Neural crest cell (in vitro differentiated cells): ENCODE measurements at places on chromosomes 7 and 10. TPM values are rescaled to one million over a fixed set of nuclear protein-coding genes. Genes with fewer than 3 reads are reported as not detected.

GRCh38 chr7:157403646-157404401, 67.0 kb downstream of the DNAJB6 start:
- DNase-seq = no peak
- H3K27me3 ChIP-seq = no peaks in the 10 kb centered on the region
- H3K36me3 ChIP-seq = peaks cover 11% of the 10 kb centered on the region
- no peak overlapping the region for H3K27ac ChIP-seq
- H3K4me3 ChIP-seq = no peak overlapping the region

DNA sequence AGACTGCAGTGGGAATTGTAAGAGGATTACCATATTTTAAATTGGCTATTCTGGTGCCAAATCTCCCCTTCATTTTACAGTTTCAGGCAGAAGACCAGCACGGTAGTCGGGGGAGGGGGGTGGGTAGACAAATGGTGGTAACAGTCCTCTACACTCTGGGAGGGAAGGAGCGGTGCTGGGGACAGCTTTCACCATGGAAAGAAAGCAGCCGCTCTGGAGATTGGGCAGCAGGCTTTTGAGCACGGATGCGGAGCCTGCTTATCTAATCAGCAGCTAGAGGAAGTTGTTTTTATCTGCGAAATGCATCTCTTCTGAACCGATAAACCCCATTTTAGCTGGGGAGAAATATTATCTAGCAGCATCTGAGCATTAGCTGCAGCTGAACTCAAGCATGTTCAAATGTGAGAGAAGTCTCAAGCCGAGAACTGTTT, 28.7 kb downstream of the IKZF1 start:
- DNase-seq = no peak
- H3K27me3 ChIP-seq = no peaks in the 10 kb centered on the region
- peaks cover 18% of the 10 kb centered on the region for H3K4me1 ChIP-seq

GRCh38 chr7:69670701-69671100, 72.4 kb downstream of the AUTS2 start:
- peaks cover 25% of the 10 kb centered on the region for H3K4me1 ChIP-seq
- no peak for DNase-seq
- no peak overlapping the region for H3K4me3 ChIP-seq

DNA sequence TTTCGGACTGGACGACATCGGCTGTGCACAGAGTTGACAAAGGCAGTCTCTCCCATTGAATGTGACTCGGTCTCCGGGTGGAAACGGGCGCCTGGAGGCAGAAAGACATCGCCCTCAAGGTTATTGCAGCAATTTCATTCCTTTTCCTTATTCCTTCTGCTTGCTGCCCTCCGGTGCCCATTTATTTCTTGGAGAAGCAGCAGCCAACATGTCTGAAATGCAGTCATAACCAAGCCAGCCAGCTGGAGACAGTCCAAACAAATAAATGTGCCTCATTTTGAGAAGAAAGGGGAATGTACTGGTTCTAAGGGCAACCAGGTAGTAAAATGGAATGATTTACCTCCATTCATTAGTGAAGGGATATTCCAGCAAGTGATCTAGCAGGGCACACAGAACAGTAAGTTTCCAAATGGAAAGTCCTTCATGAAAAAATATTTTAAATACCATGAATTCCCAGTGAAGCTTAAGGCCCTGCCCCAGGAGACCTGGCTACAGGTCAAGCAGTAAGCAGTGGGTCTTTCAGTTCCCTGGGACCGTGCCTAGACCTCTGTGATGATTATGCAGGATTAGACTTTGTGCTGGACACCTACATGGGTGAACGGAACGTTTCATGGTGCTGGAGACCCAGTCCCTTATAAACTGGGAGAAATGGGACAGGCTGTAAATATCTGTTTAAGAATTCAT, 86.6 kb downstream of the ABLIM1 start:
- H3K4me3 ChIP-seq = no peak overlapping the region
- H3K4me1 ChIP-seq = peaks cover 5% of the 10 kb centered on the region
- H3K27ac ChIP-seq = no peak overlapping the region
- DNase-seq = no peak

- H3K36me3 ChIP-seq = no peaks in the 10 kb centered on the region
- DNase-seq = no peak
- peaks cover 16% of the 10 kb centered on the region for H3K4me1 ChIP-seq
- no peak overlapping the region for H3K27ac ChIP-seq
Observed at GRCh38 chr7:133478591-133479135, 225.8 kb downstream of the EXOC4 start.

The TSPAN15 gene
- 11.5 and 12.3 TPM in 2 replicates for total RNA-seq

DNA sequence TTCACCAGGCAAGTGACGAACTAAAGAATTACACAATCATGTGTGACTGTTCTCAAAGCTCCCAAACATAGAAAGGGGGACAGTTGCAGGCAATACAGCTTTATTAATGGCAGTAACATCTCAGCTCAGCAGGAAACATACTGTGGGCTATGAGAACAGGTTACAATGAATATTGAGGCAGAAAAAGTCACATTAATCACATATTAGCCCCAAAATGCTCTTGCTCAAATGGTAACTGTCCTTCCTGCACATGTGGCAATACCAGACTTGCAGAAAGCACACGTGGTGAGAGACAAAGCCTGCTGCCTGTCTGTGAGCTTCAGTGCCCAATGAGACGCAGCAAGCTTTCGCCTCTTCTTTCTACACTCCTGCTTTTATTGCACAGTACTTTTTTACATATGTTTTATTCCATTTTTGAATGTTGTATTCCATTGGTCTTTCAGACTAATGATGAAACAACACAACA, 104.9 kb upstream of the ACBD5 start:
- H3K36me3 ChIP-seq = no peaks in the 10 kb centered on the region
- DNase-seq = no peak
- H3K27ac ChIP-seq = no peak overlapping the region
- H3K27me3 ChIP-seq = peaks cover 15% of the 10 kb centered on the region
- no peak overlapping the region for H3K4me3 ChIP-seq
- H3K4me1 ChIP-seq = peaks cover 10% of the 10 kb centered on the region

DNA sequence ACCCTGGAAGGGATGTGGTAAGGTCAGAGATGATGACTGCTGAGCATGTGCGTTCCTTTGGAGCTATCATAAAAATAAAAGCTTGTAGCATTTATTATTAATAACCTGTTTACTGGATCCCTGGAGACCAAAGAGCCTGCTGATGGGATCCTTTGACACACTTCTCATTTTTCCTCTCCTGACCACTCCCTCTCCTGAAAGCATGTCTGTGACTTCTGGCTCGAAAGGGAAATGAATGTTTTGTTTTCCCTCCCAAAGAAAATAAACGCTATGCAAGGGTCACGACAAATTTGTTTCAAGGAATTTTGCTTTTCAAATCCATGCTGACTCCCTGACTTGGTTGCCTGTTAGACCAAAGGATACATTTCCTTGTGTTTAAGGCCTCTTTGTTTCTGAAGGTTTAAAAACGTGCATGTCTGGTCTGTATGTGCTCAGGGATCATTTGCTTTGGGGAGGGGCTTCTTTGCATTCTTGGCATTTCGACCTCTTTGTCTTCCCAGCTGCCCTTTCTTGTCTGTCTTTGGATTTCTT, 185.1 kb upstream of the AGK start:
- H3K36me3 ChIP-seq = no peaks in the 10 kb centered on the region
- no peaks in the 10 kb centered on the region for H3K27me3 ChIP-seq
- H3K4me3 ChIP-seq = peak overlapping the region; percentile 45
- H3K4me1 ChIP-seq = peaks cover 41% of the 10 kb centered on the region
- no peak for DNase-seq
- H3K27ac ChIP-seq = peak overlapping the region; percentile 31

The RAB19 gene
- not detected in 2 replicates for total RNA-seq

GRCh38 chr10:31647861-31648260, 280.8 kb downstream of the ARHGAP12 start:
- no peaks in the 10 kb centered on the region for H3K36me3 ChIP-seq
- peaks cover 11% of the 10 kb centered on the region for H3K4me1 ChIP-seq
- no peaks in the 10 kb centered on the region for H3K27me3 ChIP-seq
- no peak for DNase-seq
- H3K4me3 ChIP-seq = no peak overlapping the region
- no peak overlapping the region for H3K27ac ChIP-seq

GRCh38 chr7:121178452-121178851, 150.3 kb upstream of the WNT16 start:
- H3K4me3 ChIP-seq = no peak overlapping the region
- no peaks in the 10 kb centered on the region for H3K36me3 ChIP-seq
- no peaks in the 10 kb centered on the region for H3K27me3 ChIP-seq
- no peaks in the 10 kb centered on the region for H3K4me1 ChIP-seq
- DNase-seq = no peak

DNA sequence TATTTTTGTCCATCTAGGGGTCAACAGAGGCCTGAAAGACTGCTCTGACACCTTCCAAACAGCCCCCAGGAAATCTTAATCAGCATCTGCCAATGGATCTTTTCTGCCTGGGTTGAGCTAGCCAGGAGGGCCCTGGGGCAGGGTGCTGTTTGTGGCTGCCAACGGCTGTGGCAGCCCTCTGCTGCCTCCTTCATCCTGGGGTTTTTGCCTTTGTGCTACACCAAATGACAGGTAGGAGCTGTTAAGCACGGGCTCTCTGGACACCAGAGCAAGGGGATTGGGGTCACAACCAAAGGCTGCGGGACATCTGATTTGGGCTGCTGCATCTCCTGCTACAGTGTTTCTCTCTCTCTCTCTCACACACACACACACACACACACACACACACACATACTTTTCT, 2.0 kb upstream of the KIAA1217 start:
- no peak for DNase-seq
- peaks cover 44% of the 10 kb centered on the region for H3K4me1 ChIP-seq
- no peak overlapping the region for H3K4me3 ChIP-seq
- H3K27ac ChIP-seq = no peak overlapping the region
